ENCODE measurements at places on chromosomes 16 and 17.

DNA sequence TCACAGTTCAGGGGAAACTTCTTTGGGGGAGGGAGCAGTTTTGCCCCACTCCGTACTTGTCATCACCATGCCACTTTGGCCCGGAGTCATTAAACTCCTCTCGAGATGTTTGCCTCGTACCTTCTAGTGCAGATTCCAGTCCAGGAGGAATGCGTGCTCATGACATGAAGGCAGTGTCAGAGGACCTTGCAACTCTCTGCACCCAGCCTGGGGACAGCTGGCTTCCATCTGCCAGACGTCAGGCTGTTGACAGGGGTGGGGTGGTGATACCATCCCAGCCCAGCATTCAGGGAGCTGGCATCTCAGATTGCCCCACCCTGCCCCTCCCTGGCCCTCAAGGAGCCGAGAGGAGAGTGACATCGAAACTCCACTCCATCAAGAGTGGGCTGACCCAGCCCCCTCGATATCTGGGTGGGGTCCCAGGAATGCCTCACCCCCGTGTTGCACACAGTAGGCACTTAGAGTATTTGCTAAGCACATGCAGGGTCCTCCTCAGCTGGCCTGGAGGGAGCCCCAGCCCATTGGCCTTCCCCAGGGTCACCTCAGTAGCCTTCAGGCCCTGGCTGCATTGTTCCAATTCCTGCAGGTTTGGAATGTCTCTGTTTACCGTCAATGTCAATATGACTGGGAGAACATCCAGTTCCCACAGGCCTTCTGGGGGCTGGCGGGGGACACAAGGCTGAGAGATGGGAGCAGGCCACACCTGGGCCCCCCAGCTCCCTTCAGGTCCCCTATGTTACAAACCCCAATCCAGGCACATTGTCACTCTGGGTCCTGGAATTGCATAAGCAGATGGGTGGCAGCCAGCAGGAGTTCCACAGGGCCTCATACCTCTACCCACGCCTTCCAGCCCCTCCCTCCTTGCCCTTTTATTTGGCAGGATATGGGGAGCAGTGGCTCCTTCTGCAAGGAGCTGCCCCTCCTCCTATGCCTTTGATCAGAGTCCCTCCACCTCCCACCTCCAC is 21.3 kb upstream of the EMP2 start:
- DNase-seq = no peak

DNA sequence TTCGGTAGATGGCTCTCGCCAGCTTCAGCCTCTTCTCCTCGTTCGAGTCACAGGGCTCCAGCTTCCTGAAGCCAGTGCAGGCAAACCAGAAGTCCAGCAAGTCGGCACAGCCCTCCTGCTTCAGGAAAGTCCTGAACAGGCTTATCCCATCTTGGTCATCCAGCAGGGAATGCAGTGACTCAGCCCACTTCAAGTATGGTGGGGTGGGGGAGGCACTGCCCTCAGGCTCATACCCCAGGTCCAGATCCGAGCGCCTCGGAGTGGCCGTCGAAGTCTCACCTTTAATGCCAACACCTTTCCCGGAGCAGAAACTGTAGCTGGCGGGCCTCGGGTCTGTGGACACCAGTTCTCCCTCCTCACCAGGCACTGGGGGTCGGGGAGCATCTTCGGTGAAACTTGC is 5.9 kb downstream of the AXIN1 start:
- no peak for DNase-seq

GRCh38 chr17:58487589-58488427 is at the start of gene HSF5:
TSS of gene HSF5 (minus strand) at chr17:58488408. CDS start at chr17:58488274, 134 bp downstream.
- peak; percentile 51 for DNase-seq

DNA sequence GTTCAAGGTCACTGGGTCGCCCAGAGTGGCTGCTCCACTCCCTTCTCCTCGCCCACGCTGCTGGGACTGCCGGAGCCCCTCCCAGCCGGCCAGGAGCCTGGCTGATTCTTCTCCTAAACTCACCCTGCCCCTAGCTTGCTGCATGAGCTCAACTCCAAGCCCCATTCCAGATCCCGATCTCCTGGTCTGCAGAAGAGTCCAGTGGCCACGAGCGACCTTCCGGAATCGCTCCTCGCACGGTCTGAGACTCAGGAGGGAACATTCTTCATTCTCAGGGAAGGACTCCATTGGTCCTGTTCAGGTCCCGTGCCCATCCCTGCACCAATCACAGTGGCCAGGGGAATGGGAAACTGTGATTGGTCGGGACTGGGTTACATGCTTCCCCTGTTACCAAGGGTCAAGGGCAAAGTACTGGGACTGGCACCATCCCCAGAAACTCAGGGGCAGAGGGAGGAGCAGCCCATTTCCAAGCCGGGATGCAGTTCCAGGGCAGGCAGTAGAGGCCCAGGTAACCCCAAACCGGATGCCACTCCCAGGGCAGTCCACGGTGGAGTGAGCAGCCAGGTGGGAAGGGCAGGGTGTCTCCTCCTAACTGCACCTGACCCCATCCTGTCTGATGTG is 24.5 kb upstream of the CIBAR2 start:
- peak; percentile 79 for DNase-seq

DNA sequence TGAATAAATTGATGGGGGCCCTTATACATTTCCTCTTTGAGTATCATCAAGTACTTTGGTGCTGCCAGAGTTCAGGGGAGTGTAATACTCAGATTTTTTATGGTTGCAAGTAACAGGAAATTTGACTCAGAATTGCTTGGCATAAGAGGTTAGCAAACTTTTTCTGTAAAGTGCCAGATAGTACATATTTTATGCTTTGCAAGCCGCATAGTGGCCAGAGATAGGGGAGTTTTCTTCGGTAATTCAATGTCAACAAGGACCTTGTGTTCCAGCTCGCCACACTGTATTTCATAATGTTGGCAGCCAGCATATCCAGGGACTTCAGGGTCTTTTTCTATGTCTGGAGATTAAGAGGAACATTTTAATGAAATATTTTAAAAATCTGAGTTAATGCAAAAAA is 51.0 kb upstream of the MARCHF10 start:
- peak; percentile 63 for DNase-seq

DNA sequence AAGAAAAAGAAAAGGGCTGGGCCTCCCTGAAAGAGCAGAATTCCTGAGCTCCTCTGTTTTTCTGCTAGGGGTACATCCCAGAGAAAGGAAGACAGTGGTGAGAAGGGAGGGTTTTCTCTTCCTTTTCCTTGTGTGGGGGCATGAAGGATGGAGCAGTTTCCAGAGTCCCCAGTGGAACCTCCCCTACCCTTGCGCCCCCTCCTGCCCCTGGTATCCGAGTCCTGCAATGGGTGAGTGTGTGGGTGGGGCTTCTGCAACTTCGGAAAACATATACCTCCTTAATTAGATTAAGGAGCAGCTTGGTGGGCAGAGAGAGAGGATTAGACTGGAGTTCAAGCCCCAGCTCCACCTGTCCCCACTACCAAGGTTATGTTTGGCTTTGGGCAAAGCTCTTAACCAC is 5.4 kb upstream of the GIP start:
- DNase-seq = no peak

DNA sequence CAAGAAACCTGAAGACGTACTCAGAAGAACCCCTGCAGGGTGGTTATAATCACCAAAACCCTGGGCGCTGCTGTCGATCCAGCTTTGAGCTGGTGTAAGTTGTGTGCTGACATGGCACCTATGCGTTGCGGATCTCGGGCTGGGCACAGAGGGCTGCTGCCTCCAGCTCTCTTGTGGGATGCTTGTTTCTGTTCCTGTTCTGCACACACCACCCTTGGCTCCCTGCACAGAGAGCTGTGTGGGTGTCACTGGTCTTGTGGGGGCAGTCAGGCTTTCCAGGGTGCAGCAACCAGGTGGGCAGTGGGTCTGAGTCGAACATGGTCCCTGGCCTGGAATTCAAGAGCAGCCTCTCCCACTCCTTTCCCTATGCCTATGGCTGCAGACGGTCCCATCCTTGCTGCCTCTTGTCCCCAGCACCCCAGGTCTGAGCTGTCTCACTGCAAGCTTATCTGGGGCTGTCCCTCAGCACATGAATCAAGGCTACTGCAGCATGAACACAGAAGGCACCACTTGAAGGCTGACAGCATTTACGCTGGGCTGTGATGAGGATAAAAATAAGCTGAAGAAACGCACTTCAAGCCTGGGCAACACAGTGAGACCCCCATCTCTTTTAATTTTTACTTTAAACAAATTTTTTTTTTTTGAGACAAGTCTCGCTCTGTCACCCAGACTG is 20.1 kb downstream of the ZNF276 start:
- DNase-seq = no peak

DNA sequence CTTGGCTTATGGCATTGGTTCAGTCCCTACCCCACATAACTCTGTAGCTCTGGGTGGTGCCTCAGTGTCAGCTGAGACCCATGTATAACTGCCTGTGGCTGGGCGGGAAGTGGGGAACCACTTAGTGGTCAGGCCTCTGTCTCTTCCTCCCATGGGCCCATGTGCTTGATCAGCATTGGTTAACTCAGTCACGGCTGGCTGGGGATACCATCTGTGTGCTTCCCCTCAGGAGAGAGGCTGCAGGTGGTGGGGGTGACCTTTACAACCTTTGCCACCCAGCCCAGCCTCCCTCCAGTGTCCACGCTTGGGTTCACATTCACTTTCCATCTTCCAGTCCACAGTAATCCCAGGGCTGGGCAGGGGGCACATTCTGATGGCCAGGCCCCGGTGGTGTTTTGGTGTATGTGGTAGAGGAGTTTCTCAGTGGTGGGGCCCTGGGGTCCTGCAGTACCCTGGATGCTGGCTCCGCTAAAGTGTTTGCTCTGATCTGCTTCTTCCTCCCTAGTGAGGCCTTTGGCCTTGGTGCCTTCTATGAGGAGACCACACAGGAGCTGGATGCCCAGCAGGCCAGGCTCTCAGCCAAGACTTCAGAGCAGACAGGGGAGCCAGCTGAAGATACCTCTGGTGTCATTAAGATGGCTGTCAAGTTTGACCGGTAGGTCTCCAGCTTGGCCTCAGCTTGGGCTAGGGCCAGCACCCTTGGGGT is 10.2 kb upstream of the NFATC3 start:
- DNase-seq = peak; percentile 42

DNA sequence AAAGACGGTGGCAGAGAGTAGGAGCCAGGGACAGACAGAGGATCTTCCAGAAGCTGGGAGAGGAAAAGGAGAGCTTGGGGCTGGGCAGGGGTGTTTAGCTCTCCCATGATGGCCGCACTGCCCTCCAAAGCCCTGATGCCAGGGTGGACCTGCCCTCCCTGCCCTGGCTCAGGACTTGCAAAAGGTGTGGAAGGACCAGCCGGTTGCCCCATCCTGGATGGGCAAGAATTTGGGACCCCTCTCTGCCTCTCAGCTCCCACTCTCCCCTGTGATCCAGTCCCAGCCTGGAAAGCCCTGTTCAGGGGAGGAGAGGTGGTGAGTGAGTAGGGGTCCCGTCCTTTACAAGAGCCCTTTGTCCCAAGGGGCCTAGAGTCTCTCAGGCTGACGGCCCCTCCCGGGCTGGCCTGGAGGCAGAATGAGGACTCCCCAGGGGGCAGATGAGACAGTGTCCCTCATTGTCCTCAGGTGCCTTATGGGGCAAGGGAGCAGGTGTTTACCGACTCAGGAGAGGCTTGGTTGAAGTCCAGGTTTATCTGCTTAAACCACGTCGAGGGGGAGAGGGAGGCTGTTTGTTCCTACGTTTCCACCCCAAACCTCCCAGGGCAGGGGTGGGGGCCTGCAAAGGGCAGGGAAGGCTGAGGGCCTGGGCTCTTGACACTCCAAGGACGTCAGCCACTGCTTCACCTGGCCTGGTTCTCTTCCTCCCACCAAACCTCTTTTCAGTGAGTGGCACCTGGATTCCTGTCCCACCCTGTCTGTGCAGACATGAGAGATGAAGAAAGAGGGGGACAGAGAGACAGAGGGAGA is 19.3 kb upstream of the ITGA3 start:
- DNase-seq = no peak

DNA sequence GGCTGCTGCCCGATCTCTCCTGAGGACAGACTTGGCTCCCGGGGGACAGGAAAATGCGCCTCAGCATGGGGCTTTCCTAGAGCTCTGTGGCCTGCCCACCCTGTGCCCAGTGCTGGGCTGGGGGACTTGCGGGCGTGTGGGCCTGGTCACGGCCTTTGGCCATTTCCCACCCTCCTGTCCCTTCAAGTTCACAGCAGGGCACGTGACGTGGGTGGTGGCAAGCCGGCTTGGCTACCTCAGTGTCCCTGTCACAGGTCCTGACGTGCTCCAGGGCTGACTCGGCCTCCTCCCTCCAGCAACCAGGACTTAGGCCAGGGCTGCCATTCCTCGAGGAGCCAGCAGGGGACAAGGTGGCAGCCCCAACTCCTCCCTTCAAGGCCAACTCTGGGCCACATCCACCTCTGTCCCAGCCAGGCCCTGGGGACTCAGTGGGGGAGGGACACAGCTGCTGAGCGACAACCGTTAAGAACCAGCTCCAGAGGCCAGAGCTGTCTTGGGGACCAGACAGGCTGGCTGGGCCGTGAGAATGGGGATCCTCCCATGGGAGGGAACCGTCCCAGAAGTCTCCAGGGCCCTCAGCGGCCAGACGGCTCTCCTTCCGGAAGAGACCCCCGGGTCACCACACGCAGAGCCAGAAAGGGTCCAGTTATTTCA is 981 bp upstream of the UNC13D start:
- peak; percentile 83 for DNase-seq

GRCh38 chr16:12120217-12120981 is 143.9 kb downstream of the SNX29 start:
- no peak for DNase-seq

GRCh38 chr16:12431561-12431960 is 372.1 kb downstream of the CPPED1 start:
- no peak for DNase-seq
